H7 (cell line): ENCODE measurements at places on chromosomes 6 and 20.

DNA sequence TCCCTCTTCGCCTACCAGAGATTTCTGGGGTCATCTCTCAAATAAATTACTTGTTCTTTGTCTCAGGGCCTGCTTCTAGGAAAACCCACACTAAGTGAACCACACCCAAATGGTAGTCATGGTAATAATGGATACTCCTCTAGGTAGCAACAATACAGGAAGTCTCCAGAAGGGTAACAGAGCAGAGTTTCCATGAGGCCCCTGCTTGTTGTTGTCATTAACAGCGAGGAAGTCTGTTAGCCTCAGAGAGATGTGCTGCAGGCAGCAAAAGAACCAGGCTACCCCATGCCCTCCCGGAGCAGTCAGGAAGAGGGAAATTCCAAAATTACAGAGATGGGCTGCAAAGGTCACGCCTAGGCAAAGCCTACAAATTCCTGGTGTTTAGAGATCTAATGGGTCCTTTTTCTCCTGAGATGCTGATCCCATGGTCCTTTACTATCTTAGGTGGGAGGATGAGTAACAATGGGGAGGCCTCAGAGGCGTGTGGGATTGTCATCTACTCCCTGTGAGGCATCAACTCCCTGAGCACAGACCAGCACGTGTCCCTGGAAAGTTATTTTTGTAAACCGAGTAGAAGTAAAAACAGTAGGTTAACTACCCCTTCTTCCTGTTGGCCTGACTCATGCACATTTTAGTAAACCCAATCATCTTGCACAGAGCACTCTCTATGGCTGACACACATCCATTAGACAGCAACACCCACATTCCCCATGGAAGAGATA lies 10.1 kb downstream of the ISM1 start:
- DNase-seq: peak; percentile 11

DNA sequence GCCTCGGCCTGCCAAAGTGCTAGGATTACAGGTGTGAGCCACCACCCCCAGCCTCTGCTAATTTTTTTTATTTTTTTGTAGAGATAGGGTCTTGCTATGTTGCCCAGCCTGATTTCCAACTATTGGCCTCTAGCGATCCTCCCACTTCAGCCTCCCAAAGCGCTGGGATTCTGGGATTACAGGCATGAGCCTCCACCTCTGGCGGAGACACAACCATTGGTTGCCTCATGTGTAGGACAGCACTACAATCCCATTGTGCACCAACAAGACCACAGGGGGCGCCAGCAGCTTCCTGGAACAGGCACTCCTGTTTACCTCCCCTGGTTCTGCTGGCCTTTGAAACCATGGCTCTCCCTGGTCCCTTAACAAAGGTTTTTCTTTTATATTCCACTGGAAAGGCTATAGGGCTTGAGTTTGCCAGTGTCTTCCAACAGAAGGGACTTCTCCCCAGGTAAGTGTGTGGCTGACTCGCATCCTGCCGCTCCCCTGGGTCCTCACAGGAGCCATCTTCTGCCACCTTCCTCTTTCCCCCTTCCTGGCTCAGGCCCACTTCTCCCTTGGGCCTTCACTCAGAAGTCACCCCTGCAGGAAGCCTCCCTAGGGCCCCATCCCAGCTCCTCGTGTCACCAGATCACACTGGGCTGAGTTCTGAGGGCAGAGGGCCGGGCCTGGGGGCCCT lies 39.2 kb upstream of the TLDC2 start:
- DNase-seq: peak; percentile 89

DNA sequence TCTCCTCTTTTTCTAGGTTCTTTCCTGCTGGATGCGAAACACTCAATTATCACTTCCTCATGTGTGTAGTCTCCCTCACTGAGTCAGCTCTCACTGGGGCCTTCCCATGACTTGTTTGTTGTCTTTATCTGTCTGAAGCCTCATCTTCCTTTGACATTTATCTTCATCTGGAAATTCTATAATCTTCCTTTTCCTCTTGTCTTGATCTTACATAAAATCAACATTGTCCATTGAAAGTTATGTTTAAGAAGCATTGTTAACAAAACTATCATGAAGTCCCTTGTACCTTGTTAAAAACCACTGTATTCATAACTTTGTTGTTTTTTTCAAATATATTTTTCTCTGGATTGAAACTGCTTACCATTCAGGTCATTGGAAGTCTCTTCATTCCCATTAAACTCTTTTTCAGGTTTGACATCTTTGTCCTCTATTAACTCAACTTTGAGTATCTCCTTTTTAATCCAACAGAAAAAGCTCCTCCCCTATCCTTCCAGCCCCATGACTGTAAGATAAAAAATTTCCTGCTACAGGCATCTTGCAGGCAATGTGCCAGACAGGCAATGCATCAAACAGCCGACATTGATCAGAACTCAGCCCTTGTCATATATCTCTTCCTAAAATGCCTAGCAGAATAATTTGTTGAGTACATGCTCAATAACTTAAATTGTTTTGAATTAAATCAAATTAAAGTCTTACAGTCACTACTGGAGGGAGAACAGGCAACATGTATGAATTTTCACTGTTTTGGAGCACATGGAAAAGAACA lies 34.8 kb downstream of the MYLIP start:
- no peak for DNase-seq

DNA sequence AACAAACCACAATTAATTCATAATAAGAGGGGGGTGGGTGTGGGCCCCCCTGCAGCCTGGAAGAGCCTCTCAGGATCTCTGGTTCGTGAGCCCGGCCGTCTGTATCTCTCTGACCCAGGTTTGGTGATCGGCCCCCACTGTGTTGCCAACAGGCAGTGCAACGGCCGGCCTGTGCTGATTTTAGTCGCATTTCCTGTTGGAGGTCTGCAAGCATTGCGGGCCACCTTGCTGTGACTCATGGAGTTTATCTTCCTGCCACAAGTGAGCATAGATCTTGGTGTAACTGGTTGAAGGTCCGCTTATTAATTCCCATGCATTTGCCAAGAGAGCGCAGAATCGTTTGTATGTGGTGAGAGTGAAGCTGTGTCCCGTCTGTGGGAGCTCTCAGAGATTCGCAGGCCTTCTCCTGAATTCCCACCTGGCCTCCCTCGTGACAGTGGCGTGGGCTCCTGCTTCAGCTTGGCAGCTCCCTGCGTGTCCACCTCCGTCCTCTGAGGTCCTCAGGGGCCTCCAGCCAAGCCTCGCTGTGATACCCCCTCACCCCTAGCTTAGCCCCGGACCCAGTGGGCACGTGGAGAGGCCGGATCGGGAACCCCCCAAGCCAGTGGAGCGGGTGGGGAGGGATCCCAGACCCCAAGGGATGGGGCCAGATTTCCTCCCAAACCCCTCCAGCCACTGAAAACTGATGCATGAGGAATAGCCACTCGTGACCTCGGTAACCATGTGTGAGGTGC lies 269.8 kb downstream of the CDH4 start:
- no peak for DNase-seq

GRCh38 chr20:15854911-15855310 lies 718.3 kb downstream of the KIF16B start:
- no peak for DNase-seq

DNA sequence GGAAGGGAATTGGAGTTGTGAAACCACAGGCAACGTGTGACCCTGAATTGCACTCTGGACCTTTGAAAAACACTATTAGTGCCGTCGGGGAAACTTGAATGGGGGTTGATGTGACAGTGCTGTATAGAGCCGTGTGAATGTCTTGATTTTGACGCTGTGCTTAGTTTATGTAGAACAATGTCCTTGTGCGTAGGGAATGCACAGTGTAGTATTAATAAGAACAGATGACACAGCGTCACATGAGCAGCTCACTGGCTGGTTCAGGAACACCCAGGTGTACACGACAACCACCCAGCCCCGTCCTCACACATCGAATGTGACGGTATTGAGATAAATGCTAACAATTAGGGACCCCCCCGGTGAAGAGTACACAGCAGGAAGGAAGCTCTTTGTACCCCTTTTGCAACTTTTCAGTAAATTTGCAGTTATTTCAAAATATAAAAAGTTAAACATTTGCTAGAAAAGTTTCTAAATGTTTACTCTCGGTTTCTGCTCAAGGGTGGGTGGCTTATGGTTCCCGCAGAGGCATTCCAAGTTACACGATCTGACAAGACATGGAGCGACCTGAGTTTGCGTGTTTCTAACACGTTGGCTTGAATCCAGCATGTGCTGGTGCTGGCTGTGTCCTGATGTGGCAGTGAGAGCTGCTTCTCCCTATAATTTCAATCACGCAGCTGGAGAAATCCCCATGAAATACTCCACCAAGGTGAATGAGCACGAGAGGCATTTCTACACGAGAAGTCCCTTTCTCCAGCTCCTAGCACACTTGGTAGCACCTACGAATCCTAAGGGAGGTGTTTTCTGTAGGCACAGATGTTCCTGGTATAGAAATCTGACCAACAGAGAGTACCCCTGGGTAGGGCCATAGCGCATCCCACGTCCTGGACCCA lies 208.0 kb upstream of the EXOC2 start:
- DNase-seq: no peak

DNA sequence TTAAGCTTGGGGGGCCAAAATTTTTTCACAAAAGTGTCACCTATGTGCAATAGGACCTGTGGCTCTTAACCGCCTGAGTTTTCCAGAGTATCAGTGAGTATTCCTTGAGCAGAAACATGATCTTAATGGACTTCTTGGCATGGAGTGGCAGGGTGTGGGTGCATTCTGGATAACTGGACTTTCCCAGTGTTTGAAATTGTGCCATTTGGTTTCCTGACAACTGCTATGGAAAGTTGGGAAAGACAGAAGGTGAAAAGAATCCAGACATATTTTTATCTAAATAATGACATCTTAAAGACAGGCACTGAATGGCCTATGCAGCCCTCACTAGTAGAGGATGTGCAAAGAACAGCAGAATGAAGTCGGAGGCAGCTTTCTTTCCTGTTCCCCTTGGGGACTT lies 34.3 kb upstream of the ADTRP start:
- DNase-seq: no peak

- DNase-seq: no peak
Measured at GRCh38 chr6:132234356-132234755, 166.9 kb downstream of the MOXD1 start.

DNA sequence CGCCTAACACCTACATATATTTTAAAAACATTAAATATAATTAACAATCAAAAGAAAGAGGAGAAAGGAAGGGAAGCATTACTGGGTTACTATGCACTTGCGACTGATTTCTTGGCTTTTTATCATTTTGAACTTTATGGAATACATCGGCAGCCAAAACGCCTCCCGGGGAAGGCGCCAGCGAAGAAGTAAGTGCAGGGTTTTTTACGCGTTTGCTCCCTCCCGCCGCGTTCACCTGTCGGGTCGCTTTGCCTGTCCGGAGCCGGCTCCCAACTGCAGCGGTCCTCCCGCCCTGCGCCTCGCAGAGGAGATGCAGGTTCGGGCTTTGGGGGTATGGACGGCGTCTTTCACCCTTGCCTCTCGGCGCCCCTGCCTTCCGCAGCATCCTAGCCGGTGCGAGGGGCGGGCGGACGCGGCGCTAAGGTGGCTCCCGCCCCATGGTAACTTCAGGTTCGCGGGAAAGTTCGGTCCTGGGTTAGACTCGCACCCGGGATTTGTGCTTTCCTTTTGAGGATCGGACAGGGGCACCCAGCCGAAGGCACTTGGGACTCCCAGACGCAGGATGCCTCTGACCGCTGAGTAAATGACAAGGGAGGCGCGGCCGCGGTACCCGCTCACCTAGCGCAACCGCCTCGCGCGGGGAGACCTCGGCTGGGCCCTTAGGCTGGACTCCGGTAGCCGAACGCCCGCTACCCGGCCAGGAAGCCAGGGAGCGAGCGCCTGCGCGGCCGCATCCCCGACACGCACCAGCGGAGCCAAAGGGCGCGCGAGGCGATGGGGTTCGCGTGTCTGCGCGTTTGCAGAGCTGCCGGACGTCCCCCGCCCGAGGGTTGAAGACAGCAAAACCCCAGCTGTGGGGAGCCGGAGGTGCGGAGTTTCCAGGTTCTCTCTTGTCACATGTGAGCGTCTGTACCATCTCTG lies 891 bp downstream of the RSPO3 start:
- peak; percentile 67 for DNase-seq

- no peak for DNase-seq
Measured at GRCh38 chr6:32203426-32204267, 11.2 kb upstream of the GPSM3 start.

DNA sequence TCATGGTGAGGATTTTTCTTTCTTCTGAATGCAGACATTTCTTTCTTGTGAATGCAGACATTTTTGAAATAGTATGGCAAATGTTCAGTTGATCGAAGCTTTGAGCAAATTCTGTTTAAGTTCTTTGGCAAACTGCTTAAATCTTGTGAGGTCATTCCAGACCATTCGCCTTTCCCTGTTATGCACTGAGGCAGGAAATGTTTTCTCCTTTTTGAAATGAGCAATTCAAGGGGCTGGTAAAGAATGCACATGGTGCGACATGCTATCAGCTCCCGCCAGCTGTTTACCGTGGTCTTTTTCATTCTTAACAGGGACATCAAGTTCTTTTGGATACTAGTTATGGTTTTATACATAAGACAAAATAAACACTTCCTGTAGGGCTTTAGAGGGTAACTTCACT lies 112.0 kb upstream of the CCN2 start:
- no peak for DNase-seq

DNA sequence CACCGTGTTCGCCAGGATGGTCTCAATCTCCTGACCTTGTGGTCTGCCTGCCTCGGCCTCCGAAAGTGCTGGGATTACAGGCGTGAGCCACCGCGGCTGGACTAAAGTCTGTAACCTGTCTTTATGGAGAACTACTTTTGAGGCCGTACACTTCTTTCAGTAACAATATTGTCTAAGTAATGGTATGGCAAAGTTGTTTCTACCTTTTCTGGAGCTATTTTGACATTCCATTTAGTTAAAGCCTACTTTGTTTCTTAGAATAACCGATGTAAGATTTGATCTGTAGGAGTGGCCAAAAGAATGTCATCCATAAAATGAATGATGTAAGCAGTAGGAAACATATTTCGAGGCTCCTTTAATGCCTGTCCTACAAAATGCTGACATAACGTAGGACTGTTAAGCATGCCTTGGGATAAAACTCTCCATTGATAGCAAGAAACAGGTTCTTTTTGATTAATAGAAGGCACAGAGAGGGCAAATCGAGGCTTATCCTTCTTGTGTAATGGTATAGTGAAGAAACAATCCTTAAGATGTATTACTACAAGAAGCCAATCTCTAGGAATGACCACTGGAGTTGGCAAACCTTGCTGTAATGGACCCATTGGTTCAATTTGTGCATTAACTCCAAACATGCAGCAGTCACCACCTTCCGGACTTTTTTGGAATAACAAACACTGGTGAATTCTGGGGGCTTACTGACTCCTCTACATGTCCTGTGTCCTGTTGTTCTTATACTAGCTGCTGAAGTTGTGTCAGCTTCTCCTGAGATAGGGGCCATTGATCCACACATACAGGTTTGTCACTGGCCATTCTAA lies 35.9 kb downstream of the HLA-DRA start:
- no peak for DNase-seq

GRCh38 chr6:44342052-44342451 lies 398 bp upstream of the SPATS1 start:
- no peak for DNase-seq

GRCh38 chr6:100237821-100238220 lies 226.9 kb downstream of the SIM1 start:
- DNase-seq: no peak

- DNase-seq: peak; percentile 1
Measured at GRCh38 chr6:3841066-3841454, 8.1 kb upstream of the FAM50B start.
